ENCODE measurements at places on chromosomes 11 and 22. TPM values are rescaled to one million over a fixed set of nuclear protein-coding genes. Genes with fewer than 3 reads are reported as not detected.

- DNase-seq: no peak
Measured at GRCh38 chr11:15091175-15091574, 17.8 kb downstream of the CALCB start.

DNA sequence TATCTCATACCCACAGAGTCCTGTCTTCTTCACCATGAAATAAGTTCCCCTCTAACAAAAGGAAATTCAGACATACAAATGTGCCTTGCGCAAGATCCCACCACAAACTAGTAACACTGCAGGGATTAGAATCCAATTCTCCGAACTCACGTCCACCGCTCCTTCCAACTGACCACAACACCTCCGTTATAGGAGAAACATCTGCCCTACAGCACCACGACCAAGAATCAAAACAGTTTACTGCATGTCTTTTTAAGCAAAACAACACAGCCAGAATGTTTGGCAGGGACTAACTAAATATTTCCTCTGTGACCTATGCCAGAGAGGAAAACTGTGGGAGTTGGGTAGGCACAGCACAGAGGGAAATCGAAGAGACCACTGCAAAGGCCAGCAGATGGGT lies 72.7 kb upstream of the AKIP1 start:
- peak; percentile 38 for DNase-seq

GRCh38 chr11:94224078-94224477 lies 80.3 kb upstream of the IZUMO1R start:
- no peak for DNase-seq

The GNG3 gene
- not detected for total RNA-seq

The GRAP2 gene
- not detected for total RNA-seq

DNA sequence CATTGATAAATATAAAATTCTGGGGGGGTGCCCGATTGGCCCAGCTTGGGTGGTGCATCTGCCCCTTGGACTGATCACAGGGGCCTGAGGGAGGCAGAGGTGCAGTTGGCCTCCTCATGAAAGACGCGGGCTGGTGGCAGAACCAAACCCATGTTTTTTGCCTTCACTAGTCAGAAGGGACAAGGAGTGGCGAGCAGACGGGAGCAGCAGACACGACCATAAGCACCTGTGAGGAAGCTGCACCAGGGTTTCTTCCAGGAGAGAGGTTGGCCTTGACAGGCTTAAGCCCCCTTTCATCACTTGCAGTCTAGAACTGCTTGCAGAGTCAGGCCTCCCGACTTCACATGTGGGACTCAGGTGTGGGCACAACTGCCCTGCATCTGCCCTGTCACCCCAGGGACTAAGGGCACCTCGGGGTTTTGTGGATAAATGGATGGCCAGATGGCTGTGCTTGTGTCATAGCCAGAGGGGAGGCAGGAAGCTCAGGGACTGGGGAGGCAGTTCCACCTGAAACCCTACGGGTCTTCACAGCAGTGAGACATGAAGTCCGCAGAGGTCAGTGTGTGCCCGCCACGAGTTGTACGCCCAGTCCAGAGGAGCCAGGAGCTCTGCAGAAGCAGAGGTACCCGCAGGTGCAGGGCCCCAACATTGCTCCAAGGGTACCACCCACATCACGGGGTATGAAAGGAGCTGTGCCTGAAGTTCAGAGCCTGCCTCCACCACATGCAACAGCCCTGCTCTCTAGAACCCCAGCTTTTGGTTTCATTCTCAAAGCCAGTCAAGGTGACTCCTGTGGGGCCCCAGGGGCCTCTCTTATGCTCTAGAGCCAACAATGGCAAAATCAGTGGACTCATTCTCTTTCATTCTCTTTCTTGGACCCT lies 18.2 kb upstream of the SYT13 start:
- no peak for DNase-seq

The OR5P2 gene
- not detected for total RNA-seq

DNA sequence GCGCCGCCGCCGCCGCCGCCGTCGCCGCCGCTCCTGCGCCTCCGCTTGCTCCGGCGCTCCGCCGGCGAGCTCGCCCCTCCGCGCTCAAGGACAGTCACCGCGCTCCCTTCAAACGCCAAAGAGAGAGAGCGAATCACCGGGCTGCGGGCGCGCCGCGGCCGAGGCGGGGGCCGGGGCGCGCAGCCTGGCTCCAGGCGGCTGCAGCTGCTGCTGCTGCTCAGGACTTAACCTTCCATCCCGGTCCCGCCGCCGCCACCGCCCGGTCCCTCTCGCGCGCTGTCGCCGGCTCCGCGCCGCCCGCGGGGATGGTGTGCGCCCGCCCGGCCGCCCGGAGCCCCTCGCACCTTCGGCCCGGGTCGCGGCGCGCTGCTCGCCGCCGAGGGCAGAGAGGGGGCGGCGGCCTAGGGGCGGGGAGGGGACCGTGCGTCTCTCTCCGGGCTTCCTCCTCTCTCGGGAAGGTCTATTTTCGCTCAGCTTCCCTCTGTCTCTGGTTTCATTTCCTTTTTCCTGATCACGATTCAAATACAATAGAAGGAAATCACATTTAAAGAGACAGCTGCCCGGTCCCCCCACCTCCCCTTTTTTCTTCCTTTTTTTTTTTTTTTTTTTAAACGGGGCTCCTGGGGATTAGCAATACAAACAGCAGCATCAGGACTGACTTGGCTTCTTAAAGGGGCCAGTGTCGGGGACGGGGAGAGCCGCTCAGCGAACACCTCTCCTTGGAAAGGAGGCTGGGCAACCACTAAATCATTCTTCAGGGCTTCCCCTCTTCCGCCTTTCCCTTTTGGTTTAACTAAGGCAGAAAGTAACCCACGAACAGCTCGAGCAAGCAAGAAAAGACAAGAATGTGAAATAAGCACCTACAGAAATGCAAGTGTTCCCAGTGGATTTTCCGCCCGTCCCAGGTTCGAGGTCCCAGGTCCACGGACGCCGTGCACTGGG lies 22.1 kb downstream of the LMO2 start:
- DNase-seq: peak; percentile 33

DNA sequence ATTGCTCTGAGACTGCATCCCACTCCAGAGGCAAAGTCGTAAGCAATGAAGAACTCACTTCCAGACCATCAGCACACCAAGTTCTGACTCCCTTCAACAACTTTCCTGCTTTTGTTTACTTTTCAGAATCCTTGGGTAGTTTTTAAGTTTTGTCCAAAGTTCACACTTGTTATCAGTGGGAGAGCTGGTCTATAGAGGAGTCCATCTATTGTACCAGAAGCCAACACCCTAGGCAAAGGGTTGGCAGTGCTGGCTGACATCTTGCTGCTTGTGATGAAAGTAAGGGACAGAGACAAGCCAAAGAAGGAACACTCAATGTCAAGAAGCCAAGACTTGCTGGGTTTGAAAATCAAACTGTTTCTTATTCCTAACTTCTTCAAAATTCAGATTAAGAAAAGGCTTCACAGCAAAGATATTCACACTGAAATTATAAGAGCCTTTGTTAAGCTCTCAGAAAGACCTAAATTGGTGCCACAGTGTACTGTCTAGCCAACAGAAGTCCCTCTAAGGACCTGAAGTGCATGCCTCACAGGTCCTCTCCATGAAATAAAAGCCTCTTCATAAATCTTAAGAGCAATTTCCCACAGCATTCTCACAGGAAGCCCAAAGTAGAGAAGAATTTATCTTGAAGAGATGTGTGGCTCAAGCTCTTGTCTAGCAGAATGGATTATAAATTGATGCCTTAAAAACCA lies 21.5 kb upstream of the LINC01488 start:
- no peak for DNase-seq

DNA sequence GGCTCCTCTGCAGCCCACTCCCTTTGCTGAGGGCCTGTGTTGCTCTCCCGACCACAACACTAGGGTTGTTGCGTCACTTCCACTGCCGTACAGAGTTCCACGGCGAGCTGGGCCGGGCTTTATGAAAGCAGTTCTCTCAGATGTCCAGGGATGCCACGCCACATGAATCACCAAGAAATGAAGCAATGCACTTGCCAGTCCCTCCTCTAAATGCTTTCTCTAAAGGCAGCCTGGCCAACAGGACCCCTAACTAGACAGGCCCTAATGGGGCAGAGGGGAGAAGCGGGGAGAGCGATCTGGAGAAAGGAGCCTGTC lies 188.7 kb downstream of the CTTN start:
- no peak for DNase-seq

- no peak for DNase-seq
Measured at GRCh38 chr11:12451179-12451814, 73.9 kb downstream of the PARVA start.

- DNase-seq: no peak
Measured at GRCh38 chr22:22062306-22062793, 79.8 kb upstream of the TOP3B start.

GRCh38 chr11:113725913-113726312 lies 19.8 kb upstream of the TMPRSS5 start:
- no peak for DNase-seq

The GGTLC2 gene
- not detected for total RNA-seq

DNA sequence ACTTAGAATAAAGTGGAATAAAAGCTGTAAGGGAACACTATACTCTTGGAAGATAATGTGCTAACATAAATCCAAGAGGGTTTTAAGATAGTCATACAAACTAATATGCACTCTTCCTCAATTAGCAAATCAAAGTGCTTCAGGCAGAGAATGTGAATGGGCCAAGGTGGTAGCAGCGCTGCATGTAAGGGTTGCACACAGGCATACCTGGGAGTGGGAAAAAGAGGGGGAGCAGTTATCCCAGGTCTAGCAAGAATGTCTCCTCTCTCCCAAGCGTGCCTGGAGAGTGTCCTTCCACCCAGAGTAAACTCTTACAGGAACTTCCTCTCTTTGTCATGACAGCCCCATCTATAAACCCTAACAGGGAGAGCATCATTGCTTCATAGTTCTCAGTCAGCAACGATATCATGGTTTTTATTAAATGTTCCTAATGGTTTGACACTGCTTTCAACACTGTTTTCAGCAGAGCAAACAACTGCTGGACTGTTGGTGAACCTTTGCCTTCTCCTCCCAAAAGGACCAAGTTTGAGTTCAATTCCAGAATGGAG lies 61.6 kb downstream of the SYTL2 start:
- DNase-seq: no peak

GRCh38 chr22:39197578-39197977 lies 45.1 kb upstream of the CBX7 start:
- DNase-seq: no peak

GRCh38 chr22:37442135-37442534 lies 14.9 kb upstream of the ELFN2 start:
- DNase-seq: no peak

DNA sequence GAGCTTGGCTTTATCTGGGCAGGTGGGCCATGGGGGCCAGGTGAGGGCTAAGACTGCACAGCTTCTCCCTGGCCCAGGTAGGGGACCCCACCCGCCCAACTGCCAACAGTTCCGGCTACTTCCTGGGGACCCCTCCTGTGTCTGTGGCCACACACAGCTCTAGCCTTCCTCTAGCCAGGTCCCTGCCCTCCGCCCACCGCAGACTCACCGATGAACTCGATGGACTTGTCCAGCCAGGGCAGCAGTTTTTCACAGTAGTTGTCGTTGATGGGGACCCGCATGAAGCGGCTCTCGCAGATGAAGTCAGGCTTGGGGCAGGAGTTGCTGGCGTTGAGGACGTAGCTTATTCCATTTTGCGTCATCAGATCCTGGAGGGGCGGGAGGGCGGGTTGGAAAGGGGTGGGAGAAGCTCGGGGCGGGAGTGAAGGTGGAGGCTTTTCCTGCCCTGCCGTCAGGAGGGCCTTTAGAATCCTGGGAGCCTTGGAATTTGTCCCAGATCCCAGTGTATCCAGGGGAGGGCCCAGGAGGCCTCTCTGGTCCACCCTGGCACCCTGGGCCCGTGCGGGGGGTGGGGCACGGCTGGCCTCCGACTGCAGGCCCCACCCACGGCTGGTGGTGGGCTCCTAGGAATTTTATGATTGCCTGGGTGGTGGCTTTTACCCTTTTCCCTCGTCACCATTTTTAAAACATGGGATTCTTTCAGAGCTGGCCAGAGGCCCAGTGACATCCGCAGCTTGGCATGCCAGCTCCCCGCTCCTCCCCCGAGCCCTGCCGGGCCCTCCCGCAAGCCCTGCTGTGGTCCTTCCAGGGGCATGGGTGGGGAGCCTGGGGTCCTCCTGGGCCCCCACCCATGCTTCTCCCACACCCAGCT lies 13.9 kb downstream of the DUSP8 start:
- peak; percentile 97 for DNase-seq

- DNase-seq: no peak
Measured at GRCh38 chr11:67290801-67291200, 1.7 kb downstream of the ANKRD13D start.

DNA sequence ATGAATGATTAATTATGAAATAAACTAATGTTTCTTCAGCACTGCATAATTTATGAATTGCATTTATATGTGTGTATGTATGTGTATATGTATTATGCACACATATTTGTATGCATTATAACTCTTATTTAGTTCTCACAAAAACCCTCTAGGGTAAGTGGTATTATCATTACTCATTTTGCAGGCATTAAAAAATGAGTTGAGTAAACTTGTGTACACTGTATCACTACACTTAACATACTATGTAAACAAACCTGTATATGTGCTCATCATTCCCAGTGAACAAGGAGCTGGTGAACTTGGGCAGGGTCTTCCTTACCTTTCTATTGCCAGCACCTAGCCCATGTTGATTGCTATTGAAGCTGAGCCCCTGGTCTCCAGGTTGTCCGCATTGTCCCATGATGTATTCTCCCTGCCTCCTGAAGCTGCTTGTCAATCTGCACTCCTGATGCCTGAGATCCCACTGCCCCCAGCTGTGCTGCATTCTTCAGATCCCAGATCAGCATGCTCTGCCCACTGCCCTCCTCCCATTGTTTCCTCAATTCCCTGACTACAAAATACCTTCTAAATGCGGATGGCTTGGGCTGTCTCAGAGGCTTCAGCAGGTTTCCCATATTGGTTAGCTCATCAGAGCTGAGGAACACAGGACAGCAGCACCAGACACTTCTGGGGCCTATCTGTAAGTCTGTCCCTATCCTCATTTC lies 267.9 kb upstream of the SESN3 start:
- DNase-seq: no peak

DNA sequence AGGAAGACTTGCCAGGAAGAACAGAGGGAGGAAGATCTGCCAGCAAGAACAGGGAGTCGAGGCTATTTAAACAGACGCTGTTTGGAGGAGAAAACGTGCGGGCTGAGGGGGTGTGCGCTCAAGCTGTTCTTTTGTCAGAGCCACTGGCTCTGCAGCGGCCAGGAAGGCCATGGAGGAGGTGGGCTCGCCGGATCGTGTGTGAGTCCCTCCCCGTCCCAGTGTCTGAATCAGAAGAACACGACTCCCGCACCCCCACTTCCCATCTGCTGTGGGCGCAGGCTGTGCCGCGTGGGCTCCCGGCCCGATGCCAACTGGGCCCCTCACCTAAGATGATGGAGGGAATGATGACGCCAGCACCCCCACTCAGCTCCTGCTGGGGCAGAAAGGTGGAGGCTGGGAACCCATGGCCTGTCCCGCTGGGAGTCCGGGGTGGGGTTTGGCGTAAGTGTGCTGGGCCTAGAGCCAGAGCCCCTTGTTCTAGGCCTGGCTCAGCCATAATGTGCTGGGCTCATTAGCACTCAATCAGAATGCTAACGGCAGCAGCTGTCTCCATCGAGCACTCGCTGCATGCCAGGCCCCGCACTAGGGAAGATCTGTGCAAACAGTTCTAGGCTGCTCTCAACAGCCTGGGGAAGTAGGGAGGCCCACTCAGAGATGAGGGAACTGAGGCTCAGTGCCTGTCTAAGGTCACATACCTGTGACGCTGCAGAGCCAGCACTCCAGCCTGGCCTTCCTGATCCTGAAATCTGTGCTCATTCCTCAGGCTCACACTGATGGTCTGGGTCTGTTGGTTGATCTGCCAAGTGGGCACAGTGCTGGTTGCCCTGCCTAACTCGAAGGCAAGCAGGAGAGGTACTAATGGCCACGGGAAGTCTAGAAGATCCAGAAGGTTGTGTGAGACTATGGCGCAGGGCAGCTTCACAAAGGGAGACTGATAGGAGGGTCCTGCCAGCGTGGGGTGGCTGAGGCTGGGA lies 11.5 kb downstream of the NPTXR start:
- DNase-seq: no peak

The CLDN5 gene
- total RNA-seq: not detected

GRCh38 chr11:112579282-112579681 lies 318.6 kb upstream of the PLET1 start:
- no peak for DNase-seq

All from A172 (cell line).